ENCODE measurements at places on chromosomes 1 and 21.

GRCh38 chr1:61171974-61172373, 89.6 kb downstream of the NFIA start:
- DNase-seq, result no peak

DNA sequence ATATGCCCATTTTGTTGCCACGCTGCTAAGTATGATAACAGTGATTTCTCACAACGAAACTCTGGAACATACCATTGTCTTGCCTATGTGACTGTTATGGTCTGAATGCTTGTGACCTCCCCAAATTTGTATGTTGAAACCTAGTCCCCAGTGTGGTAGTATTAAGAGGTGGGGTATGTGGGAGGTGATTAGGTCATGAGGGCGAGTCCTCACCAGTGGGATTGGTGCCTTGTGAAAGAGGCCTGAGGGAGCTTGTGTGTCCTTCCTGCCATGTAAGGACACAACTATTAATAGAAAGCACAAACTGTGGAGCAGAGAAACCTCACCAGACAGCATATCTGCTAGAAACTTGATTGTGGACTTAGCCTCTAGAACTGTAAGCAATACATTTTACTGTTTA, 84.6 kb downstream of the SELENOF start:
- DNase-seq, result no peak

- DNase-seq, result no peak
Observed at GRCh38 chr1:166053395-166053794, 113.4 kb downstream of the FAM78B start.

DNA sequence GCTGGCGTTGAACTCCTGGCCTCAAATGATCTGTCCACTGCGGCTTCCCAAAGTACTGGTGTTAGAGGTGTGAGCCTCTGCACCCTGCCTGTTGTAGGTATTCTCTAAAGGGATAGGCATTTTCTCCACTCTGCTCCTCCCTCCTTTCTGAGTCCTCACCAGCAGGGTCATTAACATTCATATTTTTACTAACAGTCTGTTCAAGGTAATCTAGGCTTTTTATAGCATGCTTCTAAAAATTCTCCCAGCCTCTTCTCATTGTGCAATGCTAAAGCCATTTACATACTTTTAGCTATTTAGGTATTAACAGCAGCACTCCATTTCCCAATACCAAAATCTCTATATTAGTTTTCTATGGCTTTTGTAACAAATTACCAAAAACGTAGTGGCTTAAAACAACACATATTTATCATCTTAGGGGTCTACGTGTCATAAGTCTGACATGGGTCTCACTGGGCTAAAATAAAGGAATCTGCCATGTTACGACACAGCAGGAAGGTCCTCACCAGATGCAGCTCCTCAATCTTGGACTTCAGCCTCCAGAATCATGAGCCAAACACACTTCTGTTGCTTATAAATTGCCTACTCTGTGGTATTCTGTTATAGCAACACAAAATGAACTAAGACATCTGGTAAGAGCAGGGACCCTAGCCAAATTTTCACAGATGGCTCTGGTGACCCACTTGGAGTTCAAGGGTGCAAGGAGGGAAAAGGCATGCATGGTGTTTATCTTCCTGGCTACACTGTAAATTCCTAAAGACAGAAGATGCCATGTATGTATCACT, 2.9 kb upstream of the SLC2A7 start:
- no peak for DNase-seq

DNA sequence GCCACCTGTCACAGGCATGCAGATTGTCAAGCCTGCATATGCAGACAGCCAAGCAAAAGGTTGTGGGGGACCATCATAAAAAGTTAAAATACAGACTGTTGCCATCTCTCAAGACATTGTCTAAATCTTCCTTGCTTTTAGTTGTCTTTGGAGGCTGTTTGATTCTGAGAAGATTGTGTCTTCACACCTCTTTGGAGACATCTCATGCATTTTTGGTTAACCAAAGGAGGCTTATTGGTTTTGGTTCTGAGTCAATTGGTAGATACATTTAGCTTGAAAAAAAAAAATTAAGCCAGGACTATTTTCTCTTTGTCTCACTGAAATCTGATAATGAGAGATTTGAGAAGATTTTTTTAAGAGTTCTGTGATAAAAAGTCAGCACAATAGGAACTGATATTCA, 217.6 kb downstream of the LYPLAL1 start:
- DNase-seq, result no peak
